Fibroblast of skin of right biceps (primary cell): ENCODE measurements at places on chromosomes 16 and 17.

DNA sequence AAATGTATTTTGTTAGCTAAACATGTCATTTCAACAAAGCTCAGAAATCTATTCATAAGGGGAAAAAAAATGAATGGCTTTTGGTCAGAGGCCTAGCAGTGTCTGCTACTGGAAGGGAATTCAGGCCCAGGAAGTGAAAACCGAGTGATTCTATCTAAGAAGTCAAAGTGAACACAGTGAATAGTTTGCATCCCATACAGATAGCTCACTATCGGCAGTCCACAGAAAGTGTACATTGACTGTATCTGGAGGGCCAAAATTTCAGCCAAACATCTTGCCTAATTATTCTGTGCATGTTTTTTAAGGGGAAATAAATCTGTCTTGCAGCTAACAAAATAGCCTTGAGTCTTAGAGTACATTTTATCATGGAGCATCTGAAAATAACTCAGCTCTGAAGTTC lies 214.4 kb upstream of the CACNG5 start:
- peak; percentile 35 for DNase-seq

GRCh38 chr17:81242421-81243332 lies 3.6 kb downstream of the NDUFAF8 start:
- DNase-seq = no peak

DNA sequence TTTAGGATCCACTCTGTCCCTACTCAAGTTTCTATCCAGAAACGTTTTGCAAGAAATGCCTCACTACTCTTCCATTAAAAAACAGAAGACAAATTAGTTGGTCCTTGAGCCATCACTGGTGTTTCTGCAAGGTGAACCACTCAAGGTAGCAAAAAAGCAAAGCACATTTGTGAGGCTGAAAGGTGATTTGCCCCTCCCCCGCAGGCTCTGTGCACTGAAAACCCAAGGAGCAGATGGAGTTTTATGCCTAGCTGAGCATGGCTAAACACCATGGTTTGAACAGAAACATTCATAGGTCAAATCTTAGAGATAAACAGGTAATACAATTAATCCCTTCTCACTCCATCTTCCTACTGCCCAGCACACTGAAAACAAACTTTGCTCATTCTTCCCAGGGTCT lies 538.2 kb upstream of the CDH5 start:
- no peak for DNase-seq

- DNase-seq = peak; percentile 64
Measured at GRCh38 chr17:15261258-15261801, 3.8 kb downstream of the PMP22 start.

- DNase-seq = no peak
Measured at GRCh38 chr17:55903028-55903690, 152.3 kb downstream of the PCTP start.

DNA sequence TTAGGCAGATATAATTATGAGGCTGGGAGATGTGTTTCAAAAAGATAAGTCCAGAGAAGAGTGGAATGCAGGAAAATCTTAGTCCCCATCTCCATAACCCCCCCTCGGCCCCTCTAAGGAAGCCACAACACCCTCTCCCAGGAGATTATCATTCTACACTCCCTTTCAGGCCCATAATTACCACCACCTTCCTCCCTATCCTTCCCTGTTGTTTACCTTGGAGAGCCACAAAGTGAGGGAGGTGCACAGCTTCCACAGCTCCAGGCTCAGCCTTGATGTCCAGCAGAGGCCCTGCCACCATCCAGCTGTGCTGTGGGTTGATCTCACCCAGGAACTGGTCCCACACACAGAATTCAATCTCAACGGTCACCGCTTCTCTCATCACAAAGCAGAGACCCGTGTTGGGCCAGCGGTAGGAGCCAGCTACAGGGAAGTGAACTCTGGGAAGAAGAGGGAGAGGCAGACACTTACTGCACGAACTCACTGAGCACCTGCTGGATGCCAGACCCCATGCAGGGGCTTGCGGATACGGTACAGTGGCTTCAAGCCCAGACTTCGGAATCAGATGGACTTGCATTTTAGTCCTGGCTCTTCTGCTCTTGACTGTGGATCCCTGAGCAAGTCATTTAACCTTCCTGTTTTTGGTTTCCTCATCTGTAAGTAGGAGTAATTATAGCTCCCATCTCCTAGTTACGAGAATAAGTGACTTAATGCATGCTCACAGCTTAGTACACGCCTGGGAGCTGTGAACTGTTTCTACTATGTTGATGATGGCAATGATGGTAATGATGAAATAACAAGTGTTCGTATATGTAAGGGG lies 44.1 kb downstream of the MIS12 start:
- no peak for DNase-seq

- peak; percentile 53 for DNase-seq
Measured at GRCh38 chr17:62895320-62896301, 70.4 kb upstream of the TANC2 start.

DNA sequence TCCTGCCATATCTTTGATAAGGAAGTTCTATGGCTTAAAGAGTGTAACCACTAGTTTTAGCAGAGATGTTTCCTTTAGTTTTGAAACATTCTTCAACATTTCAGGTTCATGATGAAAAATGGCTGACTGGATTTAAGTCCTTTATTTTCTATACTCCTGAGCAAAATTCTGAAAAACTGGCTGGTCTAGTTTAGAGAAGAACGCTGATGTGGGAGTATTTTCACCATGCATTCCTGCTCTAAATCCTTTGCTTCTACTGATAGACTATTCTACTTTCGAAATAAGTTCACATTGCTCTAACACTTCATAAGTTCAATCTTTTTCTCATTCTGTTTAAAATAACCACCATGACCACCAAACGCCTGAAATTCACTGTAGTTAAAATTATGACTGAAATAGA lies 281.9 kb downstream of the FTO start:
- DNase-seq = no peak

DNA sequence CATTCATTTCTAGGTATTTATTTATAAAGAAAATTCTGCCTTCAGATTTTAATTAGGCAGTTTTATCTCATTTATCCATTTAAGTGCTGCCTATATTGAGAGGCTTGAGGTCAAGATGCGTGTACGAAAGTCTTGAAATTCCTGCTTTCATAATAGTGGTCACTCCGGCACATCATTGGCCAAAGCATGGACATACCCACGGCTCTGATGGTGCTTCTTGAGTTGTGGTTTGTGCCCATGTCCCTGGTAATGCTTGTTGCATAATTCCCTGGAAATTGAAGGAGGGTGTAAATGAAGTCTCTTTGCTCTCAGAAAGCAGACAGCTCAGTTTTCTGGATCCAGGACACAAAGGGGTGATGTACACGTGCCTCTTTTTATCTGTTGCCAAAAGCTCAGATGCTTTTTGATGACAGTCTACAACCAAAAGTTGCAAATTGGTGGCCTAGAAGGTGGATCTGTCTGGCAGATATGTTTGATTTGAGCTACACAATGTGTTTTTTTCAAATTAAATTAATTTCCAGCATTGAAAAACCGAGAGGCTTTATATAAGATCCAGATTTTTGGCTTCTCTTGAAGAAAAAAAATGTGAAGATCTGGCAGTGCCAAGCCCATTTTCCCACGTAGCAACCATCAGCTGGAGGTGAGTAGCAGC lies 94.4 kb downstream of the SHISA9 start:
- DNase-seq = no peak

- DNase-seq = no peak
Measured at GRCh38 chr16:17475104-17475503, 4.3 kb upstream of the XYLT1 start.

DNA sequence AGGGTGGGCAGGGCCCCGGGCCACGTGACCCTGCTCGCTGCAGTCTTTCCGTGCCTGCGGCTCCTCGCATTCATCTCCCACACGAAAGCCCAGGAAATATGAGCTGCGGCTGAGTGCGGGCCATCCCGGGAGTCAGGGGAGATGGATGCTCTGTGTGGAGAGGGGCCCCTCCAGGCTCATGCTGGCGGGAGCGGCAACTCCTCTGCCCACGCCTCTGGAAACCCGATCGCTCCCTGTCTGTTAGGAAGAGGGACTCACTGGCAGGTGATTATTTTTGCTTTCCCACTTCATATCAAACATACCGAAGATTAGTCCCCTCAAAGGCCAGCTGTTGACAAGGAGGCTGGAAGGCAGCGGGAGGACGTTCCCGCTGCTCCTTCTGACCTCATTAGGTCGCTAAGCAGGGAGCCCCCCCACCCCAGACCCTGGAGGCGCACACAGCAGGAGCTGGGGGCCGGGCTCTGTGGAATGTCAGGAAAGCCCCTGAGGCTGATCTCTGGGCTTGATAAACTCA lies 228.5 kb downstream of the FOXL1 start:
- DNase-seq = peak; percentile 47

DNA sequence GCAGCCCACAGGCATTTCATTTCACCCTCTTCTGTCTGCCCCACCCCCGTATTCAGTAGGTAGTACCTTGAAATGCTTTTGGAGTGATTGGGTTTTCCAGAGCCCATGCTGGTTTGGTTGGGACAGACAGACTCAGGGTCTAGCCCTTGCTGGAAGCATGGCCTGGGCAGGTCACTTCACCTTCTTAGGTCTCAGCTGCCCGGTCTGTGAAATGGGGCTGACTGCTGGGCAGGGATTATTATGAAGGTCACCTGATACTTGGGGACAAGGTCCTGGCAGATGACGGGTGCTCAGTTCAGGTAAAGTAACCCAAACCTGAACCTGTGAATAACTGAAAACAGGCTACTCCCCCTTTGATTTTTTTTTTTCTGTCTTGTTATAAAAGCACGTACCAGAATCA lies 116.0 kb downstream of the CLEC16A start:
- no peak for DNase-seq

GRCh38 chr16:88508868-88509748 lies 56.0 kb downstream of the ZFPM1 start:
- DNase-seq = no peak

- DNase-seq = no peak
Measured at GRCh38 chr16:57148481-57148880, 37.4 kb downstream of the PSME3IP1 start.

DNA sequence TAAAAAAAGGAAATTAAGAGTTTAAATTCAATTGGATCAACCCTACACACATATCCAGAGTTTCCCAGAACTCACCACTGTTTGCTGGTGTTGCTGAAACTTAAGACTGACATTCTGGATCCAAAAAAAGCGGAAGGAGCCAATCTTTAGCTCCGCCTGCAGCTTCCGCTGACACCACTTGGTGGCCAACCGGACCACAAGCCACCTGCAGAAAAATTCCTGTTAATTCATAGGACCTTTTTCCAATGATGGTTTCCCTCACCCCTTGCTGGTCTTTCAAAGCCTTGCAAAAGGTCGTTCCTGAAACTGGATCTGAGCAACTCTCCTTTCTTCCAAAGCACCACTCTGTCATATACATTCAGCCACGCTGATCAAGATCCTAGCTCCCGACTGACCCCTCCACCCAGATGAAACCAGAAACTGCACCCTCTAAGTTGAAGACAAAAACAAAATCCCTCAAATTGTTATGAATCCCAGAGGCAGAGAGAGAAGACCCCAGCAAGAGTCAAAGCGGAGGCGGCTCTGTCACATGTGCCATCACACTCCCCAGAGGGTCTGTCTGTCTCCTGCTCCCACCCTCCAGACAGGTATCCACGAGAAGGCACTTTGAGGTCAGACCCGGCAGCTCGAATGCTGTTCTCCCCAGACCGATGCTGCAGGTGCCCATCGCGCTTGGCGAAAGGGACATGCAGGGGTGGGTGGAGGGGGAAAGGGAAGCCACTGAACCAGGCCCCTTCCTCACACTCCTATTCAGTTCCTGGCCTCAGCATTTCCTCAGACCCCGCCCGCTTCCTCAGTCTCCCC lies 773 bp downstream of the BLTP2 start:
- peak; percentile 34 for DNase-seq

- no peak for DNase-seq
Measured at GRCh38 chr17:72182371-72182873, 61.6 kb downstream of the SOX9 start.

DNA sequence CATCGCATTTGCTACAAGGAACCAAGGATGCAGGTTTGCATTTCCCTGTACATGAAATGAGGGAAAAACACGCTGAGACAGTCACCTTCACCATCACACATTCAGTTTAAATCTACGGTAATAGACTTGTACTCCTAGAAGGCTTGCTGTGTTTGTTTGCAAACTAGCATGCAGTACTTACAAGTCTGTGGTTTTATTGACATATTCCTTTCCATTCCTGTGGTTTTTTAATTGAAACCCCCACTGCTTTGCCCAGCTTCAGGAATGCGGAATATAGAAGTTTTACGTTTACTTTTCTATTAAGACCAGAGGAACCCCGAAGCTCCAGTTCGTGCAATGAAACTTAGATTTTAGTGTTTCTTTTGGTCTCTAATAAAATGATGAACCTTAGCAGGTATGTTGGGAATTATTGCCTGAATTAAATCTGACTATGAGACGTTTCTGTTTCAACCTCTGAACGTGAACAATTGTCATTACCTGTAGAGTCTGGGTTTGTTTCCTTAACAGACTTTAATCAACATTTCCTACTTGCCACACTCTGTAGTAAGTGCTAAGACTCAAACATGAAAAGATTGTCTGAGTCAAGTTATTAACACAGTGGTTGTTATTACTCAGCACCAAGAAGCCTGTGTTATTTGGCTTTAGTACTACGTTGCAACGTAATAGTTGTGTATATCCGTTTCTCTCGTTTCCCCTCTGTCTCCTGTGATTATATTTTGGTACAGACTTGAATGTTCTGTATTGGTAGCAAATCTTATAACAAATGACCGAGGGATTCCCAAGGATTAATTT lies 793.3 kb upstream of the GOT2 start:
- peak; percentile 89 for DNase-seq

GRCh38 chr17:20218272-20218671 lies 209.1 kb downstream of the SPECC1 start:
- no peak for DNase-seq

DNA sequence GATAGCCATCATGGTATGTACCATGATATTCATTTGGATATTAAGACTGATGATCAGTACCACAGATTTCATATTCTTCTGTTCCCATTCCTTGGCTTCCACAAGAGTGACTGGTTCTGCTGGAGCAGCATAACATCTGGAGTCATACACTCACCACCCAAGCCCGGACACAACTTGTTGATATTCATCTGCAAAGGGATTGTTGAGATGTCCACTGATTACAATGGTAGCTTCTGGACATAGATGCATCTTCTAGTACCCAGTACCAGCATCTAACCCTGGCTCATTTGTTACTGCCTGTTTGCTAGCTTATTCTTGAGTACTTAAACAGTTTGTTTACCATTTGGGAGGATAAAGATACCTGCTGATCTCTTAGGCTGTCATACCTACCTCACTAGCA lies 235.7 kb upstream of the AXIN2 start:
- no peak for DNase-seq

DNA sequence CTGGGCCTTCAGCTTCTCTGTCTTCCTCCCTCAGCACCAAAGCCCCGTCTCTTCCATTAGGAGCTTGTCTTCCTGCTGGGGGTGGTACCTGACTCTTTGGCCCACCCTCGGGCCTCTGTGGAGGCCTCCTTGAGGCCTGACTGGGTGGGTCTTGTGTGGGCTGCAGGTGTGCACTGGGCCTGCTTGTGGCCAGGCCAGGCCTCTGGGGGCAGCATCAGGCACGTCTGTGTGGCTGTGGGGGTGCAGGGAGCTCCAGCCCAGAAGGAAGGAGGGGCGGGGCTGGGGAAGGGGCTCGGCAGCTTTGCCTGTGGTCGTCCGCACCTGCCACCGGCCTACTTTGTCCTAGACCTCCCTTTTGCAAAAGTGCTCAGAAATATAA lies 7.0 kb downstream of the PIGQ start:
- no peak for DNase-seq
